ENCODE measurements at places on chromosomes 11 and 22. TPM values are rescaled to one million over a fixed set of nuclear protein-coding genes. Genes with fewer than 3 reads are reported as not detected.

DNA sequence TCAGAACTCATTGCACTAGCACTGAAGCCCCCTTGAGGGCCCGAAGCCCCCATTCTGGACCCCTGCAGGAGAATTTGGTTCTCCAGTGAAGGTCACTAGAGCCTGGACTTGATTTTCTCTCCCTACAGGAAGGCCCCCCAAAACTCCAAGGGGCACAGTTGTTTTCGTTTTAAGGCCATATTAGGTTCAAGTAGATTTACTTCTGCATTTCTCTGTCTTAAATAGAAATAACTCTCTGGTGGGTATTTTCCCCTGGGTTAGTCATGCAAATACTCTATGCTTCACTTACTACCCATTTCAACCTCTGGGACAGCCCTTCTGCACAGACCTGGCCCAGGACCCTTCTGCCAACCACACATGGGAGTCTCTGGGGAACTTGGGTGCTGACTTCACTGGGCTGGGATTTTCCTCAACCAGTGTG lies 41.6 kb downstream of the WEE1 start:
- peaks cover 5% of the 10 kb centered on the region for H3K4me1 ChIP-seq
- H3K4me3 ChIP-seq = no peak overlapping the region
- no peak overlapping the region for H3K27ac ChIP-seq
- no peaks in the 10 kb centered on the region for H3K36me3 ChIP-seq
- no peaks in the 10 kb centered on the region for H3K27me3 ChIP-seq

DNA sequence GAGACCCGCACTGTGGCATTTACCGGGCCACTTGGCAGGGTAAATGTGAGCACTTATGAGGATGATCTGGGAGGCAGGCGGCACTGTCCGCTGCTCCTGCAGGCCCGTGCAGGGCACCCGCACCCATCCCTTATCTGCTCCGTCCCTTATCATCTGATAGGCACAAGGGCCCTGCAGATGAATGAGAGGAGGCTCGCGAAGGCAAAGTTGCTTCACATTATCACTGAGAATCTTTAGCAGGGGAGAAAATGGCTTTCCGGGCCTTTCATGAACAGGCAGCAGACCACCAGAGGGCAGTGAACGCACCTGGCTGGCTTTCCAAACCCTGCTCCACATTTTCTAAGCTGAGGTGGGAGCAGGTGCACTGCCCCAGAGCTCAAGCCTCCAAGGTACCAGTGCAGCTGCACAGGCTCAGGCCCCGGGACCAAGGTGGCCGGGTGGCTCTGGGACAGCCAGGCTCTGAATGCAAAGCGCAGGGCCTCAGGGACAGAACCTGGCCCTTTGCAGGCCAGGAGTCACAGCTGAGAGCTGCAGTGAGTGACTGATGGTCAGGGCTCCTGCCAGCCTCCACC lies 165.6 kb downstream of the SHANK2 start:
- no peak overlapping the region for H3K4me3 ChIP-seq
- peaks cover 6% of the 10 kb centered on the region for H3K4me1 ChIP-seq
- no peak overlapping the region for H3K27ac ChIP-seq
- DNase-seq = peak; percentile 72

DNA sequence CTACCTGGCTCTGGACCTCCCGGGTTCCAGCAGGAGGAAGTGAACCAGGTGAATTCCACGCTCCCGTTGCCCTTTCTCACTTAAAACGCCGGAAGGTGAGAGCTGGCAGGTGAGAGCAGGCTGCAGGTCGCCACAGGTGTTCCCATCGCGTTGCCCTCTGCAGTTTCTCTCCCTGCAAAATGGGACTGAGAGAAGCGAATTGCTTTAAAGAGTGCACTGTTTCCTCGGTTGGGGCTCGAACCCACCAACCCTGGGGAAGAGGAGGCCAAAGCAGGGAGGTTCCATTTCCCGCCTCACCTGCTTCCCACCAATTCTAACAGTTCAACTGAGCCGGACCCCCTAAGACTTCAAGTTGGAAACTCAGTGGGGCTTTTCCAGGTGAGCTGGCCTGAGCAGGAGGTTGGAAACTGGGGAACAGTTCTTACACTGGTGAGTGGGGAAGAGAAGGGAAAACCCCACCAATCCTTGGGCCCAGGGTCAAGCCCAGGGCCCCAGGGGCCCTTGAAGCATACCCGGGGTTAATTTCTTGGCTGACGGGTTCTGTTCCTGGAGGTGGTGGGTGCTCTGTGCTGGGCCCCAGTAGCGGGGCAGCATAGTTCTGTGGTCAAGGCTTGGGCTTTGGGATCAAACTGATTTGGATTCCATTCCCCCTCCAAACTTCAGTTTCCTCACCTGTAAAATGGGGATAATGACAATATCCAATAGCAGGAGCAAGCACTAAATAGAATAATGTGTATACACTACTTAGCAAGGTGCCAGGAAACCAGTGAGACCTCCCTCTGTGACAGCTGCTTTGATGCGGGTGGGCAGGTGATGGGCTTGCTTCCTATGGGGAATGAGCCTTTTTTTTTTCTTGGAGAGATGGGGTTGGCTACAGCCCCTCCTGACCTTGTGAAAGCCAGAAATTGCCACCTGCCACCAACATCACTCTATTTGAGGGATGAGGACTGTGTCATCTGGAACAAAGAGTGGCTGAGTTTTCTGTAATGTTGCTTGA lies 788 bp downstream of the CD82 start:
- H3K27ac ChIP-seq = no peak overlapping the region
- DNase-seq = no peak
- H3K4me3 ChIP-seq = peak overlapping the region; percentile 46
- no peaks in the 10 kb centered on the region for H3K36me3 ChIP-seq

- H3K4me3 ChIP-seq = no peak overlapping the region
- DNase-seq = no peak
- peaks cover 3% of the 10 kb centered on the region for H3K36me3 ChIP-seq
- no peaks in the 10 kb centered on the region for H3K4me1 ChIP-seq
These were observed 76.7 kb downstream of the FAR1 start for GRCh38 chr11:13745165-13745564.

GRCh38 chr11:119472856-119473222 lies 49.9 kb upstream of the THY1 start:
- H3K27me3 ChIP-seq = peaks cover 3% of the 10 kb centered on the region
- H3K27ac ChIP-seq = no peak overlapping the region
- peaks cover 13% of the 10 kb centered on the region for H3K4me1 ChIP-seq
- H3K4me3 ChIP-seq = peak overlapping the region; percentile 49
- no peak for DNase-seq

DNA sequence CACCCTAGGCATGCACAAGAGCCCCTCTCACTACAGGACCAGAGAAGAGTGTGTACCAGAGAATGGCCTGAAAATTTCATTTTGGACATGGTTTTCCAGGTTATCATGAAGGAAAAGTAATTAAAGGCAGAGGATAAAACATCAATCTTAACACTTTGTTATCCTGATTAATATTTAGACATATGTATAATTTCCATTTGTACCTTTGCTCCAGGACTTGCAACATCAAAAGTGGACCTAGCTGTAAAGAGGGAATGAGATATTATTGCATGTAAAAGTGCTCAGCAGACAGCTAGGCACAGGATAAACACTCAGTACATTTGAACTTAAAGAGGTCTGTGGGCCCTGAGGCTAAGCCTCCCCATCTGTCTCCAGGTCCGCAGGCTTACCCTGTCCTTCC lies 2.0 kb upstream of the SCN4B start:
- peak overlapping the region; percentile 20 for H3K4me3 ChIP-seq
- DNase-seq = no peak
- peaks cover 14% of the 10 kb centered on the region for H3K4me1 ChIP-seq
- H3K27me3 ChIP-seq = peaks cover 27% of the 10 kb centered on the region
- H3K36me3 ChIP-seq = no peaks in the 10 kb centered on the region
- H3K27ac ChIP-seq = no peak overlapping the region

DNA sequence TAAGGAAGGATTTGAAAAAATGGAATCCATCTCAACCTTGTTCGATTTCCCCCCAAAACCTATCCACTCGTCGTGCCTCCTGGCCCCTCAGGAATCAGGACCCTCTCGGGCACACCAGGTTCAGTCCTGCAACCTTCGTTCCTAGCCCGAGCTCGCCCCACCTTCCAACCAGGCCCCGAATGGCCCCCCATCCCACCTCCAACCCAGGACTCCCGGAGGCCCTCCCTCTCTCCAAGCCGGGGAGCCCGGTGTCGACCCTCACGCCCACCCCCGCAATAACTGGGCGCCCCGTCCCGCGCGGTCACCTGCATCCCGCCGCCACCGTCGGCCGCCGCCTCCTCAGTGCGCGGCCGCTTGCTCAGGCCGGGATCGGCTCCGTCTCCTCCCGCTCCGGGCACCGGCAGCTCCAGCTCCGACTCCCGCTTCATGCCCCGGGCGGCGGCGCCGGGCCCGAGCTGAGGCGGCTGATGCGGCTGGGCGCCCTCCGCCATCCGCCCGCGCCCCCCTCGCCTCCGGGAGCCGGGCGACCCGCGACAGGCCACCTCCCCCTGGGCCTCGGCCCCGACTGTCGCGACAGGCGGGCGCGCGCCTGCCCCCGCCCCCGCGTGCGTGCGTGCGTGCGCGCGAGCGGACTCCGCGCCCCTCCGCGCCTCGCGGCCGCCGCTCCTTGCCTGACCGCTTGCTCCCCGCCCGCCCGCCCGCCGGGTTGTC lies 534 bp downstream of the RBFOX2 start:
- H3K27me3 ChIP-seq = peaks cover 2% of the 10 kb centered on the region
- H3K4me1 ChIP-seq = peaks cover 12% of the 10 kb centered on the region
- DNase-seq = peak; percentile 75
- H3K4me3 ChIP-seq = peak overlapping the region; percentile 95
- peak overlapping the region; percentile 85 for H3K27ac ChIP-seq
- H3K36me3 ChIP-seq = no peaks in the 10 kb centered on the region

GRCh38 chr11:67576735-67577475 lies 6.7 kb upstream of the GSTP1 start:
- peaks cover 5% of the 10 kb centered on the region for H3K4me1 ChIP-seq
- no peak overlapping the region for H3K27ac ChIP-seq
- no peak for DNase-seq
- no peaks in the 10 kb centered on the region for H3K36me3 ChIP-seq
- no peak overlapping the region for H3K4me3 ChIP-seq

DNA sequence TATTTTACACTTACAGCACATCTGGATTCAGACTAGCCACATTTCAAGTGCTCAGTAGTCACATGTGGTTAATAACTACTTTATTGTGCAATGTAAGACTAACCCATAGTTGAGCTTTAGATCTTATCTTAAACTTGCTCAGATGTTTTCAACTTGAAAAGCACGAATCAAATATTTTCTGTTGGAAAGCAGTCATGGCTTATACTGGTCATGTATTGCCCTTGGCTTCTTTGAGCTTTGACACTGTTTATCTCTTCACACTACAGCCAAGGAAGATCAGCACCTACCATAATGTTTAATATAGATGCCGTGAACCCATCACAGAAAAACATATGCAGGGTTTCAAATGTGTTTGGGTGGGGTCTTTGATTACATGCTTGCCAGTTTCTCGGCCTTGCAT lies 4.4 kb downstream of the RBX1 start:
- no peak for DNase-seq
- peaks cover 6% of the 10 kb centered on the region for H3K4me1 ChIP-seq
- H3K4me3 ChIP-seq = no peak overlapping the region
- no peaks in the 10 kb centered on the region for H3K36me3 ChIP-seq
- peaks cover 6% of the 10 kb centered on the region for H3K27me3 ChIP-seq

- H3K27ac ChIP-seq = no peak overlapping the region
- H3K4me1 ChIP-seq = peaks cover 4% of the 10 kb centered on the region
- H3K27me3 ChIP-seq = peaks cover 9% of the 10 kb centered on the region
- peak; percentile 76 for DNase-seq
These were observed 28.1 kb upstream of the FBXO3 start for GRCh38 chr11:33802194-33802950.

- no peaks in the 10 kb centered on the region for H3K36me3 ChIP-seq
- peaks cover 36% of the 10 kb centered on the region for H3K4me1 ChIP-seq
- no peak overlapping the region for H3K4me3 ChIP-seq
- H3K27me3 ChIP-seq = peaks cover 14% of the 10 kb centered on the region
These were observed 22.2 kb downstream of the PTDSS2 start for GRCh38 chr11:472272-472671.

DNA sequence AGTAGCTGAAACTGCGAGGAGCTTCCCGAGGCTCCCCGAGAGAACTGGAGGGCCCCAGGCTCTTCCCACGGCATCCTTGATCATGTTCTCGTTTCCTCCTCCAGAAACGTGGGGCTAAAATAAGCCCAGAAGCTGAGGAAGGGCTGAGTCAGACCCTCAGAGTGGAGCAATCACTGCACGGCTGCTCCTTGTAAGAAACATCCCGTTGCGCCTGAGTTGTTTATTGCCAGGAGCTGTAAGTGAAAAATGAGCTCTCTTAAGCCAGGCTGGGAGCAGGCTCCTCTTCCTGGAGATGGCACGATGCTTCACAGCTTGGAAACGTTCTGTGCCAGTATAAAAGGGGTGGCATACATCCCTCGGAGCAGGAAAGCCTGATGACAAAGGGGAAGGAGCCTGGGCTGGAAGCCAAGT lies 47.3 kb upstream of the SYN3 start:
- no peak overlapping the region for H3K4me3 ChIP-seq
- H3K36me3 ChIP-seq = peaks cover 11% of the 10 kb centered on the region
- peaks cover 19% of the 10 kb centered on the region for H3K4me1 ChIP-seq
- H3K27me3 ChIP-seq = peaks cover 5% of the 10 kb centered on the region
- H3K27ac ChIP-seq = no peak overlapping the region
- no peak for DNase-seq

DNA sequence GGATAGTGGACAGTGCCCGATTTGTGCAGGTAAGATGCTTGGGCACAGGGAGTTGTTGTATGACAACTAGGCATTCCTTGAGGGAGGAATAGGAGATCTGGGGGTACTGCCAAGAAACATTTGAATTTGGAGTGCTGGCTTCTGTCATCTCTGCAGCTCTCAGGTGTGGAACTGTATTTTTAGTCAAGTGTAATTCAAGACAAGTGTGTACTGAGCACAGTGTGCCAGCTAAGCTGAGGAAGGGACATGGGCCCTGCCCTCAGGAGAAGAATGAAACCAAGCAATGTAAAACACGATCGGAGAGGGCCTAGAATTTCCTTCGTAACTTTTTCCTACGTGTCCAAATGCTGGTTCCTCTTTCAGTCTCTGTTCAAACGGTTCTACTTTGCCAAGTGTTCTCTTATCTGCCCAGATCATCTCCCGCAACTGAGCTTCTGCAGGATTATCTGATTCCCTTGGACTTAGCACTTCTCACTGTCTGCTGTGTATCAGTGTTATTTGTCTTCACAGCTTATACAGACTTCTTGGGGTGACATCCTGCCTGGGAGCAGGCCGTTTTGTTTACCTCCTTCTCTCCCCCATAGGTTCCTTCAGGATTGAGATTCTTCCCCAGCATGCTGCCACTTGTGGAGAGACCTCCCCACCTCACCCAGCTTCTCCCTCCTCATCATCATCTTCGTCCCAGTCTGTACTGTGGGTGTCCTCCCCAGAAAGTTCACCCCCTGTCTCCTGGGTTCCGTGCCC lies 27.6 kb downstream of the ART5 start:
- H3K36me3 ChIP-seq = no peaks in the 10 kb centered on the region
- H3K27me3 ChIP-seq = peaks cover 4% of the 10 kb centered on the region
- no peak overlapping the region for H3K4me3 ChIP-seq
- no peak for DNase-seq
- H3K4me1 ChIP-seq = peaks cover 8% of the 10 kb centered on the region

GRCh38 chr11:7691759-7692350 lies 14.4 kb downstream of the OVCH2 start:
- peaks cover 3% of the 10 kb centered on the region for H3K4me1 ChIP-seq
- no peak overlapping the region for H3K27ac ChIP-seq
- H3K27me3 ChIP-seq = no peaks in the 10 kb centered on the region
- no peak overlapping the region for H3K4me3 ChIP-seq

VPREB3 gene
- not detected for total RNA-seq

ZNF70 gene
- 9.0 TPM for total RNA-seq

LRRN4CL gene
- 1.8 TPM for total RNA-seq

PYGM gene
- 5.5 TPM for total RNA-seq

LARGE2 gene
- total RNA-seq = 3.0 TPM

Data from glutamatergic neuron (in vitro differentiated cells).